ENCODE measurements at places on chromosomes 4 and X.

GRCh38 chr4:183554878-183555585, 50.2 kb downstream of the ING2 start:
- DNase-seq = no peak

DNA sequence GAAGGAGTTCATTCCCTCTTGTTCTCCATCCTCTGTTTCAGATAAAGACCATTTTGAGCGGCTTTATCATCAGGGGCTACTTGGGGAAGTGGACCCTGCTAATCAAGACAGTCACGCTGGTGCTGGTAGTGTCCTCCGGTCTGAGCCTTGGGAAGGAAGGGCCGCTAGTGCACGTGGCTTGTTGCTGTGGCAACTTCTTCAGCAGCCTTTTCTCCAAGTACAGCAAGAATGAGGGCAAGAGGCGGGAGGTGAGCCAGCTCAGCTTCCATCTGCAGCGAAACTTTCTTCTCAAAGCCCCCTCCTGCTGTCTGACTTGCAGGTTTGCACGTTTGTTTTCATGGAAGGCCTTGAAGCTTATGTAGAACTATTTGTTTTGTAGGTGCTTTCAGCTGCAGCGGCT, 49.5 kb downstream of the CLCN4 start:
- no peak for DNase-seq

- DNase-seq = no peak
Measured at GRCh38 chr4:1150875-1151274, 21.5 kb downstream of the SPON2 start.

- DNase-seq = peak; percentile 53
Measured at GRCh38 chr4:88283661-88284438, 511 bp downstream of the PPM1K start.

- no peak for DNase-seq
Measured at GRCh38 chr4:139858436-139859205, 193.0 kb downstream of the MGST2 start.

GRCh38 chr4:48331577-48332330, 9.6 kb upstream of the SLAIN2 start:
- no peak for DNase-seq

DNA sequence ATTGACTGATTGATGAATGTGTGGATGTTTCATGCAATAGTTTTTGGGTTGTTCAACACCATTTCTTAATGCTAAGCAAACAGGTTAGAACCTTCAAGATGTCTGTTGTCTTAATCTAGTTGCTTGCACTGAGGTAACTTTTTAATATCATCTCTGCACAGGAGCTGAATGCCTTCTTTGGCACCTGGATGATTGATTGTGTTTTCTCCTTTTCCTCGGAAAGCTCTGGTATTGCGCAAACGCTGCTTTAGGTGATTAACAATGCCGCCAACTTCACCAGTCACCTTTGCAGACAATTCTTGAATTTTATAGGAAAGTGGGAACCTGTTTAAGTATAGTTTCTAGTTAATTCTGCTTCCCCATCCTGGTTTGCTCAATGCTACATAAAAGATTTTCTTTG, 48.2 kb downstream of the RTL9 start:
- no peak for DNase-seq

GRCh38 chr4:49217492-49217891, 231.4 kb downstream of the CWH43 start:
- no peak for DNase-seq

- DNase-seq = no peak
Measured at GRCh38 chr4:84648863-84649647, 66.1 kb downstream of the CDS1 start.

DNA sequence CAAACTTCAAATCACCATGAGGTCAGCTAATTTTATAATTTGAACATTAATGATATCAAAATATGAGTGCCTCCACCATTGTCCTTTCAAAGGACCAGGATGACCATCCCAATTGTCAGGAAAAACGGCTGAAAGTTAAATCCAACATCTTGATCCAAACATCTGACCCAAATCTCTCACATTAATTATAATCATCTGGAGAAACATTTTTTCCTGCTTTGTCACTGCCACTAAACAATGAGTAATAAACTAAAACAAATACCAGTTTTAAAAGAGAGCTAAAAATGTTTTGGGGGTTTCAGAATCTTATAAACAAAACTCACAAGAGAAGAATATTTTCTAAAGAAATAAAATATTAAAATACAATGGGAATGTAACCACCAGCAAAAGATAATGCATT, 45.7 kb upstream of the NDST4 start:
- DNase-seq = no peak

- peak; percentile 64 for DNase-seq
Measured at GRCh38 chr4:94452476-94453371, 982 bp downstream of the PDLIM5 start.

DNA sequence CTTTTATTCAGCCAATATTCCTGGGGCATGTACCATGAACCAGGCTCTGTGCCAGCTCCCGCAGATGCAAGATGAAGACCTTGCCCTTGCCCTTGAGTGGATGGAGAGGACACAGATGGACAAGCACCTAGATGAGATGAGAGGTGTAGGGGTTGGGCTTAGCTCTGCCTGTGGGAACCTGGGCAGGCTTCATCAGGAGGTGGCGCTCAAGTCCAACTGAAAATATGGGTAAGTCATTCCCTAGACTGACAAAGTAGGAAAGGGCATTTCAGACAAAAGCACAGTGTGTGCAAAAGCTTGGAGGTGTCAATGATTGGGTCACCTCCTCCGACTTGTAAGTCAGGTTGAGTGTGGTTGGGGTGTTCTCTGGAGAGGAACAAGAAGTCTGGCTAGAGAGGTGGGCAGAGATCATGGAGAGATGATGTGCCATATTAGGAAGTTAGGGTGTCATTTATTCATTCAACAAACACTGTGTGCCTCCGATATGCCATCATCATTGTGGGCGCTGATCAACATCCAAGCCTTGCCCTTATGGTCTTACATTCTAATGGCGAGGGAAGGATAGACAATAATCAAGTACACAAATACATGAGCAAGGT, 64.6 kb downstream of the ANAPC4 start:
- peak; percentile 41 for DNase-seq

DNA sequence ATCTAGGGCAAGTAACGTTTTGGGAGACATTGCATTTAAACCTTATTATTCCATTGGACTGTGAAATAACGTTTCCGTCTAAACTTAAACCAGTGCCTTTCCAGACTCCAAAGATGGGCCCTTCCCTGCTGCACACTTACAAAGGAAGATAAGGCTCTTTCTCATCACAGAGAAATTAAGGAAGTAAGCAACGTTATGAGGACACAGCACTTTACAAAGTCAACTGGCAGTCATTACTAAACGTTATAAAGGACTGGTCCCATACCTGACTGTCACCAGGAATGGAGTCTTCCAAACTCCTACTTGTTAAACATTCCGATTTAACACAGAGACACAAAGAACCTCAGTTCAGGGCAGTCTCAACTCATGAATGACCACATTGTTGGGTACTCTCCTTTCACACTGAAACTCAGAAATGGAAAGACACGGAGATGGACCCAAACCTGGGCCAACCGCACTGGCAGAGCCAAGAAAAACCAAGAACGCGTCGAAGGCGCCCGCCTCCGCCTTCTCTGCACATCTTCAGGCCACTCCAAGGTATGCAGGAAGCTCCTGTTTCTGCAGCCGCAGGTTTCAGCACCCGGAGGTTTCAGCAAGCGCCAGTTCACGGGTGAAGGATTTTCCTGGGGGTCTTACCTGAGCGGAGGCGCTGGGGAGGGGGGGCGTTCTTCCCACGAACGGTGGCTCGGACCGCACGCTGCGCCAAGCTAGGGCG, 670 bp downstream of the PAPSS1 start:
- DNase-seq = no peak

- no peak for DNase-seq
Measured at GRCh38 chr4:162352580-162353107, 188.8 kb upstream of the FSTL5 start.

DNA sequence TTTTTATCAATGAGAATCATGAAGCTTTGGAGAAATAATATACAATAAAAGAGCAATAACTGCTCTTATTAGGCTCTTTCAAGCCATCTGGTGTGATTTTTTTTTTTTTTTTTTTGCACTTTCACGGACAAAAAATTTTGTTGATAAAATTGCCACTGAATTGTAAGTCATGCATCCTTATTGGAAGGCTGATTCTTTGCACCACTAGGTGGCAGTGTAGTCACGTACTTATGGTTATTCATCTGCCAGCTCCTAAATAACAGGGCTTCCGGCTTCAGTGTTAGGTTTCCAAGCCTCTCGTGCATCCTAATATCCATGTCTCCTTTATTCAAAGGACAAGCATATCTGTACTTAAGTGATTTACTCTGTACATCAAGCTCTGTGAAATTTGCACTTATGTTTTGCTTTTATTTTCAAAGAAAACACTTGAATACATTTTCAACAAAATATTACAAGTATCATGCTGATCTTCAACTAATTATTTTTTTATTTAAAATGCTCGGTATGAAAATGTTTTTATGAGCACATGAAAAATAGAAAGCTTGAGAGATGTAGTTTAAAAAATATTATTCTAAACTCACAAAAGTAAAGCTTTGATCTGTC, 1578.3 kb upstream of the TENM3 start:
- DNase-seq = peak; percentile 83

- DNase-seq = no peak
Measured at GRCh38 chr4:140607852-140608251, 39.1 kb upstream of the UCP1 start.

DNA sequence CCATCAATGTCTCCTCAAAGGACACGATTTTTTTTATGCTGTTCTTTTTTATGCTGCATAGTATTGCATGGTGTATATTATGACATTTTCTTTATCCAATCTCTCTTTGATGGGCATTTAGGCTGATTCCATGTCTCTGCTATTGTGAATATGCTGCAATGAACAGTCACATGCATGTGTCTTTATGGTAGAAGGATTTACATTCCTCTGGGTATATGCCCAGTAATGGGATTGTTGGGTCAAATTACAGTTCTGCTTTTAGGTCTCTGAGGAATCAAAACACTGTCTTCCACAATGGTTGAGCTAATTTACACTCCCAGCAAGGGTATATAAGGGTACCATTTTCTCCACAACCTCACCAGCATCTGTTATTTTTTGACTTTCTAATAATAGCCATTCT, 113.9 kb downstream of the GRIA3 start:
- no peak for DNase-seq

DNA sequence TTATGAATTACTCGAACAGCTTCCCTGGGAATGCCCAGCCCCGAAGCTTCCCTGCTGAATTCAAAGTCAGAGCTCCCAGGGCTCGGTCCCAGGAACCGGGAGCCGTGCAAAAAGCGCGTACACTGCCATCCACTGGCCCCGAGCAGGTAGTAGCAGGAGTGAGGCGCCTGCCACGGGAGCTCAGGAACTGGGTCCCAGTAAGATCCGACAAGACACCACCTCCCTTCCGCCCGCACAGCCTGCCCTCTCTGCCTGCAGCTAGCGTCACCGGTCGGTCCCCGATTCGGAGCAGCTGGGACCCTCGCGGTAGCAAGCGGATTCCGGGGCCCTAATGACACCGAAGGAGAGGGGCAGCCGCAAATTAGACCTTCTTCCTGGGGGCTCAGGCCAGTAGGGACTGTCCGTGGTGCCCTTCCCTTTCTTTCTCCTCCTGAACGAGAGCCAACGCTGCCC, 1.2 kb downstream of the CORIN start:
- peak; percentile 89 for DNase-seq

DNA sequence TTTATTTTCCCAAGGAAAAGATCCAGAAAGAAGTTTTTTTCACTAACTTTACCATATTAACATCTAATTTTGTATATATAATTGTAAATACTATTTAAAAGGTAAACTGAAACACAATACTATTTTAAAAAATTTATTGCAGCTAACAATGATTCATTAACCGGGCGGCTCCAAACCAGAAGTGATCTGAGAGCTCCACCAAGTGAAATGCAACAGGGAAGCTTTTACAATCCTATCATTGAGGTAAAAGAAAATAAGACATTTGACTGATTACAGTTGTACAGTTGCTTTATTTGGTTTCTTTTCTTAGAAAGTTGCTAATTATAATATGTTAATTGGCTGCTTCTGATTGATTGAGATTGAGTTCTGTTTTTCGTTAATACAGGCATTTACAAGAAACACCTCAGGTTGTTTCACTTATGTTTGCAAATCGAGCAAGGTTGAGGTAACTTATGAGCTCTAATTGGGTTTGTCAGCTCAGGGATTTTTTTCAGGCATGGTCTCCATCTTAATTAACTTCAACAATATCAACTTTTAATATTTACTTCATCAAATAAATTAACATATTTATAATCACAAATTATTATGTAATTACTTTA, 220.2 kb upstream of the UGT8 start:
- DNase-seq = no peak

GRCh38 chrX:27815209-27815608, 7.4 kb downstream of the MAGEB10 start:
- no peak for DNase-seq

- no peak for DNase-seq
Measured at GRCh38 chr4:105971036-105971435, 75.8 kb downstream of the NPNT start.

DNA sequence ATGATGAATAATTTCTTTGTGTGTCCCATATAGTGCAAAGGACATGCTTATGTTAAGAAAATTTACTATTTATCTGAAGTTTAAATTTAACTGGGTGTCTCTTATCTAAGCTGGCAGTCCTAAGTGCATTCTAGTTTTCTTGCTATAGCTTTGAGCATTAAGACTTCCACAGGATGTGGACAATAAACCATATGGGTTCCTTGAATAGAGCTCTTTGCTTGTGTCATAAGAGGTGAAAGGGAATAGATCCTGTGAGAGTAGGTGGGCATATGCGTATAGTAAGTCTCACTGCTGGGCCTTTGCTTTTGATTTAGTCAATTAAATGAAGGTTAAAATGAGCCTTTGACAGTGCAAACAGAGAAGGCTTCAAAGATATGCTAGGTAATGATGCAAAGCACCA, 223.4 kb upstream of the GYPA start:
- no peak for DNase-seq

DNA sequence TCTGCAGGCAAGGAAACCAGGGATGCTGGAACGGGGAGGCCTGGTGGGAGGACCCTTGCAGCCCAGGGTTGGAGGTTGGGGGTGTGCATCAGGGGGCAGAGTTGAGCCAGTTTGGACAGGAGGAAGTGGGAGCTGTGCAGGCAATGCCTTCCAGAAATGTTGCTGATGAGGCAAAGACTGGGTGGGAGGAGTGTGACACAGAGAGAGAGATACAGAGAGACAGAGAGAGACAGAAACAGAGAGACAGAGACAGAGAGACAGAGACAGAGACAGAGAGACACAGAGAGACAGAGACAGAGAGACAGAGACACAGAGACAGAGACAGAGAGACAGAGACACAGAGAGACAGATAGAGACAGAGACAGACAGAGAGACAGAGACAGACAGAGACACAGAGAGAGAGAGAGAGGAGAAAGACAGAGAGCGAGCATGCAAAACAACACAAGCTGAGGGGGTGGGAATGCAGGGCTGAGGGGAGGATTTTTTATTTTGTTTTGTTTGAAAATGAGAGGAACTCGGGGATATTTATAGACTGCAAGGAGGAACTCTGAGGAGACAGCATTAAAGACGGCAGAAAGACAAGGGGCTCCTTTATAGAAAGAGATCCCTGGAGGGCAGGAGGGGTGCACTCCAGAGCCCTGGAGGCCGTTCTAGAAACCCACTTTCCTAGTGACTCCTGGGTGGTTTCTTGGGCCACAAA, 1.9 kb upstream of the HAUS3 start:
- DNase-seq = peak; percentile 67

- DNase-seq = no peak
Measured at GRCh38 chr4:157075401-157075800, 549 bp upstream of the GLRB start.

- DNase-seq = no peak
Measured at GRCh38 chrX:147476008-147476407, 435.7 kb upstream of the FMR1 start.

- no peak for DNase-seq
Measured at GRCh38 chr4:143313996-143314395, 22.7 kb upstream of the GAB1 start.

Data from BE2C (cell line).